ENCODE measurements at places on chromosomes 7 and 10.
A peak's percentile ranks its signal among the peaks of the same experiment; 100 is the strongest.

- peak; percentile 93 for DNase-seq
Measured at GRCh38 chr10:100730725-100731406, 14.5 kb upstream of the PAX2 start.

DNA sequence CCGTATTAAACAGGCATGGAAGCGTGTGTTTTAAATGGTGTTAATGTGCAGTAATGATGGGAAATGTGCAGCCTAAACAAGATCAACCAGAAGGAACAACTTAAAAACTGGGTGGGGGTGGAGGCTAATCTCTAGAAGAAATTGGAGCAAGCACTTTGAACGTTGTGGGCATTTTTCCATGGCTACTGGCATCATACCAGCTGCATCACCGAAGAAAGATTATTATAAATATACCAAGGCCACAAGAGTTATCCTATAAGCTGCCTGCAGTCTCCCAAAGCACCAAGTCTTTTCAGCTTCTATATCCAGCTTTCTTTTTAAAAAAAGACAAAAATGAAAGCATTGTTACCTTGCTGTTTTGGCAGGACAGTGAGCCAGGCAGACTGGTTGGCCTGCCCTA, 79.9 kb downstream of the FGFR2 start:
- DNase-seq = no peak

DNA sequence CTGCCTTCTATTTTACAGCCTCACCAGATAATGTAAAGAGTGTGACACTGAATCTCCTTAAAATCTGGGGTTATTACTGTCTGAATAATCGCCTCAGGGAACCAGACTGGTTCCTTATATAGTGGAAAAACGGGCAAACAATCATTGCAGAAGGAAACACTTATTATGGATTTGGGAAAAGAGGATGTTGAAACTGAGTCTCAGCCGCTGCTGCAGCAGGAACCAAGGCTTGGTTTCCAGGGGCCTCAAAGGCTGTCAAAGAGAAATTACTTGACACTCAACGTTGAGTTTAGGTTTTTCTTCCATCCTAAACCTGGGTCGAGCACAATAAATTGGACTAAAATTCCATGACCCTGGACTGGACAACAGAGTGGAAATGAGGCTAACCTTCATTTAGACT, 103.8 kb upstream of the AHR start:
- DNase-seq = no peak

- DNase-seq = no peak
Measured at GRCh38 chr7:28700096-28700495, 258.0 kb downstream of the TRIL start.

DNA sequence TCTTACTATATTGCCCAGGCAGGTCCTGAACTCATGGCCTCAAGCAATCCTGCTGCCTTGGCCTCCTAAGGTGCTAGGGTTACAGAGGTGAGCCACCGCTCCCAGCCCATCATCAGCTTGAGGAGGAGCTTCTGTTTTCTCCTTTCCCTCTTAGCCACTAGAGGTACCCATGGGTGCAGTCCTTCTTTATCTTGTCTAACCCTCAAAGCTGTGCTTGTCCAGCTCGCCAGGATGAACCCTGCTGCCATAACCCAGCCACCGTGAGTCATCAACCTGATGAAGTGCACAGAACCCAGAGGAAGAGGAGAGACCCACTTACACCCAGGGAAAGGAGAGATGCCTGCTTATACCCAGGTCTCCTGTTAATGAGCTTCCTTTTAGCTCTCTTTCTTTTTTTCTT, 133.4 kb downstream of the CUL2 start:
- DNase-seq = peak; percentile 77

GRCh38 chr7:5453566-5454075, 30.0 kb upstream of the TNRC18 start:
- DNase-seq = no peak

- DNase-seq = no peak
Measured at GRCh38 chr7:104005197-104005596, 15.7 kb upstream of the RELN start.

GRCh38 chr10:100899171-100899570, 13.6 kb upstream of the SLF2 start:
- DNase-seq = no peak

DNA sequence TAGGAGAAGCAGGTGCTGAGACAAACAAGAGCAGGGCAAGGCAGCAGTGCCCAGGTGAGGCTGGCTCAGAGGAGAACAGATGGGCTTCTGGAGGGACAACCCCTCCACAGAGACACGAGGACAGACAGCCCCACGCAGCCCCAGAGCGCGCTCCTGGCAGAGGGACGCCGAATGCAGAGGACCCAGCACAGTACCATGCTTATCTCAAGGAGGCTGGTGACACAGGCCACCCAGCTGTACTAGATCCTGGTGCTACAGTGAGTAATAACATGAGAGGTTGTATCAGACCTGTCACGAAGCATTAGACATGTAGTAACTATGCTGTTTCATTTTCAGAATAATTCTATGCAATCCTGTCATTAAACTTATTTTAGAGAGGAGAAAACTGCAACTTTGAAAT, 60.4 kb upstream of the NCAPG2 start:
- DNase-seq = no peak

- no peak for DNase-seq
Measured at GRCh38 chr10:7359356-7359755, 51.5 kb downstream of the SFMBT2 start.

DNA sequence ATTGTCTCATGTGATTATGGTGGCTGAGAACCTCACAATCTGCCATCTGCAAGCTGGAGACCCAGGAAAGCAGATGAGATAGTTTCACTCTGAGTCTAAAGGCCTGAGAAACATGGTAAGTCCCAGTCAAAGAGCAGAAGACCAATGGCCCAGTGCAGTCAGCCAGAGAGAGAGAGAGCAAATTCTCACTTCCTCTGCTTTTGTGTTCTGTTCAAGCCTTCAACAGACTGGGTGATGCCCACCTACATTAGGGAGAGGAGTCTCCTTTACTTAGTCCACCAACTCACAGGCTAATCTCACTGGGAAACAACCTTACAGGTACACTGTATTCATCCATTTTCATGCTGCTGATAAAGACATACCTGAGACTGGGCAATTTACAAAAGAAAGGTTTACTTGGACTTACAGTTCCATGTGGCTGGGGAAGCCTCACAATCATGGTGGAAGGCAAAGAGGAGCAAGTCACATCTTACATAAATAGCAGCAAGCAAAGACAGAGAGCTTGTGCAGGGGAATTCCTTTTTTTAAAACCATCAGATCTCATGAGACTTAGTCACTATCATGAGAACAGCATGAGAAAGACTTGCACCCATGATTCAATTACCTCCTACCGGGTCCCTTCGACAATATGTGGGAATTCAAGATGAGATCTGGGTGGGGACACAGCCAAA, 4.7 kb upstream of the FRMPD2 start:
- DNase-seq = no peak

GRCh38 chr7:140358412-140359051, 39.8 kb downstream of the SLC37A3 start:
- peak; percentile 37 for DNase-seq

GRCh38 chr10:72831696-72832409, 61.7 kb upstream of the OIT3 start:
- DNase-seq = no peak

DNA sequence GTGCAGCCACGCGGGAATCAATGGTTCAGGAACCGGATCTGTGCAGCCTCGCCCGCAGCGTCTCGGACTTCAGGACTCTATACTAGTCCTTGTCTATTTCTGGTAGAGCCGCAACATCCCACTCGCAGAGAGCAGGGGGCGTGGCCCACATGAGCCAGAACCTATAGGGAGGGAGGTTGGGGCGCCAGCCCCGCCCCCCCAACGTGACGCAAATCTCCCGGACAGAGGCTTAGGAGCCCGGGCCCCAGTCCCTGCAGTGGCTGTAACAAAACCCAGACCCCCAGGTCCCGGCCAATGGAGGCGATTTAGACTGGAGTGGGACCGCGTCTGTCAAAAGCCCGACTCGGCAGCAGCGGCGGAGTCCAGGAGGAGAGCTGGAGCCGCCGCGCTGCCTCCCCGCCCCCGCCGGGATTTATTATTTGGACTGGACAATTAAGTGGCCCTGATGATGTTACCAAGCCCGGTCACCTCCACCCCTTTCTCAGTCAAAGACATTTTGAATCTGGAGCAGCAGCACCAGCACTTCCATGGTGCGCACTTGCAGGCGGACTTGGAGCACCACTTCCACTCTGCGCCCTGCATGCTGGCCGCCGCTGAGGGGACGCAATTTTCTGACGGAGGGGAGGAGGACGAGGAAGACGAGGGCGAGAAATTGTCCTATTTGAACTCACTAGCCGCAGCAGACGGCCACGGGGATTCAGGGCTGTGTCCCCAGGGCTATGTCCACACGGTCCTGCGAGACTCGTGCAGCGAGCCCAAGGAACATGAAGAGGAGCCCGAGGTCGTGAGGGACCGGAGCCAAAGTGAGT, at the start of gene NKX2-3:
TSS of gene NKX2-3 (plus strand) at position 256 of the 809 bp plus-strand sequence. CDS start at position 446, 190 bp downstream.
- DNase-seq = peak; percentile 88

DNA sequence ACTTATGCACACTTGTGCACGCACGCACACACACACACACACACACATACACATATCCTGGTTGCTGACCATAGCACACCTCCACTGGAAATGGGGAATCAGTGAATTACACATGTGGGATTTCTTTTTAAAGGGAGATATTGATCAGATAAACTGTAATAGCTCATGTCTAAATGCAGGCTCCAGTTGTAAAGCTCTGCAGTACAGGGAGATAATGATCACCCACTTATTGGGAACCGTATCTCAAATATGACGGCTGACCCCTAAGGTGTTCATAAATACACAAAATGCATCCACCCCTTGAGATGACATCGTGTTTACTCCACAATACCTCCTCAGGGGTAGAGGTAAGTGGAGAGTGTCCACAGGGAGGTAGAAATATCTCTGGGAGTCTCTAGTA, 79.2 kb downstream of the PLXNA4 start:
- DNase-seq = no peak

DNA sequence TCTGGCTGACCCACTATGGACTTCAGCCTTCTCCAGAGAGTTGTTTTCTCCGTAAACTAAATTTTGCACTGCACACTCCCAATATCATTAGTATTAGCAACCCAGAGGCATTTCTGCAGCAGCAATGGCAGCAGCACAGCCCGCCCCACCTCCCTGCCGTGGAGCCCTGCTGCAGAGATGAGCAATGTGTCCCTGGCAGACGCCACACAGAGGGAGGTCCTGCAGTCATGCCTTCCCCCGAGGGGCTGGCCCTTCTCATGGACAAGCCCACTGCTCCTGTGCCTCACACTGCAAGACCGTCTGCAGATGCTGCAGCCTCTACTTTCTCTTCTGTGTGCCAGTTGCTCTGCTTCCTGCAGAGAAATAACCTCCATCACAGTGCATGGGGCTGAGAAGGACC, 393.4 kb upstream of the MKI67 start:
- DNase-seq = no peak

- peak; percentile 75 for DNase-seq
Measured at GRCh38 chr7:43491984-43492383, 90.9 kb upstream of the STK17A start.

DNA sequence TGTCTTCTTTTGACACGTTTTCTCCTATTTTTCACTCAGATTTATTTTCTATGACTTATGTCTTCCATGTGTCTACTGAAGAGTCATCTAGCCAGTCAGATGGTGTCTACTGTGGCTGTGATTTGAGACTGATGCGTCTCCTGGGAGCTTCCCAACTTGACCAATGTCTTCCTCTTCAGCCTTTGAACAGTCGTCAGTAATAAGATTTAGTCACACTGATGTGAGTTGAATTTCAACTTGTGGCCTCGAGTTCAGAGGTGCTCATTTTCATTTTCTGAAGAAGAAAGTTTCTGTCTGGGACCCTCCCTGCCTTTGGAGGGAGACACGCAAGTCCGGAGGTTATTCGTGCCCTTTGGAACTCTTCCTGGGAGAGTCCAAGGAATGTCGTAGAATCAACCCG, 221.9 kb upstream of the INHBA start:
- no peak for DNase-seq

- DNase-seq = no peak
Measured at GRCh38 chr7:37054624-37055241, 330.4 kb upstream of the AOAH start.

GRCh38 chr7:43769281-43769680, 10.8 kb downstream of the BLVRA start:
- DNase-seq = no peak

GRCh38 chr10:46314071-46314470, 27.3 kb downstream of the ANTXRL start:
- DNase-seq = no peak

GRCh38 chr10:133038036-133038823, 49.5 kb upstream of the ADGRA1 start:
- peak; percentile 87 for DNase-seq

- no peak for DNase-seq
Measured at GRCh38 chr7:494906-495305, 24.7 kb downstream of the PDGFA start.

DNA sequence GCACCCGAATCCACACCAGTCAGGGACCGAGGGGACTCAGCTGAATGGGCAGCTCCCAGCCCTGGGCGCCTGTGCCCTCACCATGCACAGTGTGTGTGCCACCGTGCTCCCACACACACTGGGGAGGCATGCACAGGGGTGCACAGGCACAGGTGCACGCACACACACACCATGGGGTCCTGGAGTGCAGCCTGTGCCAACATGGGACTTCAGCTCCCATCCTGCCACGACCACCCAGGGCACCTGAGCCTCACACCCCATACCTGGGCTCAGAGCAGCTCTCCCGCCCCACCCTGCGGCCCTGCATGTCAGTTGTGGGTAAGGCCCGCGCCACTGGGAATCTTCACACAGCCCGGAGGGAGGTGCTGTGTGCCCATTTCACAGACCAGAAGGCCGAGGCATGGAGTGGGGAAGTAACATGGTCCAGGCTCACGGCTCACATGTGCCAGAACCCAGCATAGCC, 8.0 kb downstream of the ELFN1 start:
- no peak for DNase-seq

DNA sequence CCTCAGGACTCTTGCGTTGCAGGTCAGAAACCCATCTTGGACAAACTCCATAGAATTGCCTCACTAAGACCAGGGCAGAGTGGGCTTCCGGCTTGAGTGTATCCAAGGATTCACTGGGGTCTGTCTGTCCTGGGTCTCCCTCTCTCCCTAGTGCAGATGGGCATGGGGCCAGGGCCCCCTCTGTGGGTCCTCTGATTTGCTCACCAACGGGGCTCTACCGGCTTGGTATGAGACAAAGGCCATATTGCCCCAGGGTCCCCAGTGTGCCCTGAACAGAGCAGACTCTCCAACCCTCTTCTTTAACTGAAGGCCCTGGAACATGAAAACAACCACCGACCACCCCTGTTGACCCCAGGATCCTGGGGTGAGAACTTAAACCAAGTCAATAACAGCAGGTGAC, 68.2 kb upstream of the CHST15 start:
- no peak for DNase-seq

- peak; percentile 37 for DNase-seq
Measured at GRCh38 chr10:29317423-29318021, 28.7 kb downstream of the LYZL1 start.

DNA sequence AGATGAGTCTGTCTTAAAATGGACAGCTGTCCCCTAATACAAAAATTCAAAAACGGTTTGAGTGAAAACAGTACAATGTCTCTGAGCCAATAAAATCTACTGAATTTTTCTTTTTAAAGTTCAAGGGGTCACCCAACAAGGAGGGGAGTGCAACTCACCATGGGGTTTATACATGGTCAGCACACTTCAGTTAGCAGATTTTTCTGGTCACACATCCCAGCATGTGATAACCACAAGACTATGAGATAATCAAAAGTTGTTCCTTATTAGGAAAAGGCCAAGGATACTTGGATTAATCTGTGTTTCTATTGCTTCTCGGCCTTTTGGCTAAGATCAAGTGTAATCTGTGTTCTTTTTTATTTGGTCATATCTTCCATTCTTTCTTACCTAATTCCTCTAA, 31.6 kb downstream of the ABCB5 start:
- DNase-seq = no peak

All from osteoblast (primary cell).